ENCODE measurements at places on chromosomes 2 and 18. TPM values are rescaled to one million over a fixed set of nuclear protein-coding genes. Genes with fewer than 3 reads are reported as not detected.

The ZSWIM2 gene
- not detected for total RNA-seq

The TEX44 gene
- total RNA-seq, result not detected

The MSTN gene
- not detected for total RNA-seq

The ASB18 gene
- total RNA-seq, result not detected

The GNAL gene
- total RNA-seq, result 0.04 TPM

The PROKR1 gene
- total RNA-seq, result not detected

The ZNF396 gene
- 1.2 TPM for total RNA-seq

The G6PC2 gene
- total RNA-seq, result not detected

The INO80C gene
- 28.5 TPM for total RNA-seq

DNA sequence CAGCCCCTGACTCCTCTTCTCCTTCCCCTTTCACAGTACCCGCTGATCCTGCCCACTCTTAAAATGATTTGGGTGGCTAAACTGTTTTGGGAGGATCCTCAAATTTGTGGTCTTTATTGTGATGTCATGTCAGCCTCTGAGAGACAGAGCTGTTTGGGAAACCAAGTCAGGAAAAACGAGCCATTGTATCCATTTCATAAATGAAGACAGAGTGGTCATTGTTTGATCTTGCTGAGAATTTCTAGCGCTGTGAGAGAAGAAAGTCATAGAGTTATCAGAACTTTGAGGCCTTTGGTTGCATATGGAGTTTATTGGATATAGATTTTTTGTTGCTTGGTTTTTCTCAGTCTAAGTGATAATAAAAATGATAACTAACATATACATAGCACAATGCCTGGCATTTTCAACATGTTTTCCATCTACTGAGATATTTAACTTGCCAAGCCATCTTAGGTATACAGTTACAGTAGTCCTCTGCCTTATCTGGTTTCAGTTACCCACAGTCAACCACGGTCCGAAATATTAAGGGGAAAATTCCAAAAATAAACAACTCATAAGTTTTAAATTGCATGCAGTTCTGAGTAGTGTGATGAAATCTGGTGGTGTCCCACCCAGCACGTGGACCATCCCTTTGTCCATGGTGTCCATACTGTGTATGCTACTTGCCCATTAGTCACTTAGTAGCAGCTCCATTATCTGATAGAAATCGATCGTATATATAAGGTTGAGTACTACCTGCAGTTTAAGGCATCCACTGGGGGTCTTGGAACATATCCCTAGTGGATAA is 105.0 kb upstream of the RASGRP3 start:
- H3K27me3 ChIP-seq, result no peaks in the 10 kb centered on the region
- H3K36me3 ChIP-seq, result no peaks in the 10 kb centered on the region
- no peaks in the 10 kb centered on the region for H3K4me1 ChIP-seq
- H3K4me3 ChIP-seq, result no peak overlapping the region
- no peak overlapping the region for H3K27ac ChIP-seq

DNA sequence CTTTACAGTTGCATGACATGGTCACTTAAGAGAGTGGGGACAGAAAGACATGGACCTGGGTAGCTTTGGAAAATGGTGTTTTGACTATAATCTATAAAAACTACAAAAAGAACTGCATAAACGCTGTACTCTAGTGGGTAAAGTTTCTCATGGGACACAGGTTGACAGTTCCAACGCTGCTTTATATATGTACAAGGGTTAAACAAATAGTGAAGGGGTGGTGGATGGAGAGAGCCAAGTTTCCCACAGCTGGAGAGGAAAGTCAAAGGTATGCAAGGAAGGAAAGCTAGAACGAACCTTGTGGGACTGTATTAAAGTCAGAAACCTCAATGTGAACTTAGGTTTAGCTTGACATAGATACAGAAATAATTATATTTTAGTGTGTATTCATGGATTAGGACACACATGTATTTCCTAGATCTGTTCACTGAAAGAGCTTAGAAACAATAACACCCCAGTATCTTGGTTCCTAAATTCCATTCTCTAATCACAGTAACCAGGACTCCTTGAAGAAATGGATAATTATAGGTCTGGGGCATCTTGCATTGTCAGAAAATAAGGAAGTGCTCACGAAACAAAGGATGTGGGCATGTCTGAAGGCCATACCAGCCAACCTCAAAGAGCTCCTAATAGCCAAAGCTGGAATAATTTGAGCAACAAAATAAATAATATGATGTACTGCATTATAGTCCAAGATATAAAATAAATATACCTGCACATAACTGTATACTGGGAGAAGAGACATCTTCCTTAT is 28.8 kb downstream of the TANC1 start:
- H3K4me1 ChIP-seq, result no peaks in the 10 kb centered on the region
- H3K4me3 ChIP-seq, result no peak overlapping the region
- no peaks in the 10 kb centered on the region for H3K27me3 ChIP-seq
- no peaks in the 10 kb centered on the region for H3K36me3 ChIP-seq

- no peak for DNase-seq
- H3K27ac ChIP-seq, result no peak overlapping the region
- H3K4me1 ChIP-seq, result no peaks in the 10 kb centered on the region
Measured at GRCh38 chr2:215790523-215791421, 222.6 kb downstream of the MREG start.

- H3K27me3 ChIP-seq, result no peaks in the 10 kb centered on the region
- no peak overlapping the region for H3K27ac ChIP-seq
- H3K4me1 ChIP-seq, result no peaks in the 10 kb centered on the region
- no peak overlapping the region for H3K4me3 ChIP-seq
- no peaks in the 10 kb centered on the region for H3K36me3 ChIP-seq
Measured at GRCh38 chr2:40719414-40719813, 267.5 kb upstream of the SLC8A1 start.

- no peaks in the 10 kb centered on the region for H3K4me1 ChIP-seq
Measured at GRCh38 chr2:189096769-189097447, 82.7 kb downstream of the COL5A2 start.

DNA sequence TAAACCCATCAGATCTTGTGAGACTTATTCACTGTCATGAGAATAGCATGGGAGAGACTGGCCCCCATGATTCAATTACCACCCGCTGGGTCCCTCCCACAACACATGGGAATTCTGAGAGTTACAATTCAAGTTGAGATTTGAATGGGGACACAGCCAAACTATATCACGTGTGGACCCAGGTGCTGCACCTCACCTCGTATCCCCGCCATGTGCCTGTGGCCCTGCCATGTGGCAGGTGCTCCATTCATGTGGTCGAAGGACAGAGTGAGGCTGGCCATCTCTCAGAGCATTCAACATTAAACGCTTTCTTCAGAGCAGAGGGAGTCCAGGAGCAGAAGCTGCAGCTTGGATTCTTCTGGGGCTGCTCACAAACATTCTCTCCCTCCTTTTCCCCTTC is 32.3 kb downstream of the MROH2A start:
- no peak for DNase-seq
- H3K4me1 ChIP-seq, result no peaks in the 10 kb centered on the region
- no peak overlapping the region for H3K27ac ChIP-seq
- H3K36me3 ChIP-seq, result no peaks in the 10 kb centered on the region

- DNase-seq, result no peak
- no peaks in the 10 kb centered on the region for H3K27me3 ChIP-seq
- H3K4me3 ChIP-seq, result no peak overlapping the region
- H3K36me3 ChIP-seq, result no peaks in the 10 kb centered on the region
- peaks cover 11% of the 10 kb centered on the region for H3K4me1 ChIP-seq
Measured at GRCh38 chr2:33579227-33579626, 19.9 kb downstream of the FAM98A start.

GRCh38 chr2:124327303-124327702 is 302.2 kb downstream of the CNTNAP5 start:
- no peak overlapping the region for H3K4me3 ChIP-seq
- H3K27ac ChIP-seq, result no peak overlapping the region
- H3K4me1 ChIP-seq, result no peaks in the 10 kb centered on the region
- H3K36me3 ChIP-seq, result no peaks in the 10 kb centered on the region
- H3K27me3 ChIP-seq, result no peaks in the 10 kb centered on the region

- peak; percentile 41 for DNase-seq
- H3K36me3 ChIP-seq, result no peaks in the 10 kb centered on the region
- peaks cover 44% of the 10 kb centered on the region for H3K4me1 ChIP-seq
- no peaks in the 10 kb centered on the region for H3K27me3 ChIP-seq
- peak overlapping the region; percentile 57 for H3K4me3 ChIP-seq
- peak overlapping the region; percentile 94 for H3K27ac ChIP-seq
Measured at GRCh38 chr18:3605954-3606443, 156.0 kb downstream of the TGIF1 start.

GRCh38 chr2:80252294-80252986 is 52.1 kb downstream of the LRRTM1 start:
- H3K4me3 ChIP-seq, result no peak overlapping the region
- no peak overlapping the region for H3K27ac ChIP-seq
- no peaks in the 10 kb centered on the region for H3K4me1 ChIP-seq
- no peaks in the 10 kb centered on the region for H3K36me3 ChIP-seq
- DNase-seq, result no peak

DNA sequence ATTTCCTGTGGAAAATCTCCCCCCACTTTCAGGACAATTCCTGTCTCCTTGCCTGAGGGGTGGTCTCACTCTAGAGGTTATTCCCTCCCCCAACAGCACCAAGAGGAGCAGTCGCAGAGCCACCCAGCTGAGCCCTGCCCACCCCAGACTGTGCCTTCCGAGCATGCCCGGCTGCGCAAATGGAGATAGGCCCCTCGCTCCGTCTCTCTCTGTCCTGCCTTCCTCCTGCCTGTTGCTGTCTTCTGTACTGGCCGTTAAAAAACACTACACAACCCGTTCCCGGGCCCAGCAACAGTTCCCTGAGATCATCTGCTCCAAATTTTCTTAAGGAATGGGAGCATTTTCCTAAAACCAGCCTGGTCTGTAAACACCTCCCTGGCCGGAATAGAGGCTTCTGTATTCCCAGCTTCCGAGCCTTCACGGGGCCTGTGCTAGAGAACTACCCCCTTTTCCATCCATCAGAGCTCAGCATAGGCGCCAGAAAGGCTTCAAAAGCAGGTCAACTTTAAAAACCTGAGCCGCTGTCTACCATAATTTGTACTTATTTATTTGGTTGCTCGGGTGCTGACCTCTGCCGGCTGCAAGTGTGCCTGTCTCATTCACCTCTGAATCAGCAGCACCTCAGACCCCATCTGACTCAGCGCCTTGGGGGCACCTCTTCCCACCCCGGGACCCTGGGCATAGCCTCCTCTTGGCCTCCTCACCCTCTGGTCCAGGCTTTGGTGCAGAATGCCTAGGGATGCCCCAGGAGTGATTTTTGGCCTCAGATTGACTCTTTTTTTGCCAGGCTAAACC is 159.4 kb downstream of the PXDN start:
- no peaks in the 10 kb centered on the region for H3K4me1 ChIP-seq
- H3K36me3 ChIP-seq, result no peaks in the 10 kb centered on the region
- no peak for DNase-seq
- no peaks in the 10 kb centered on the region for H3K27me3 ChIP-seq
- H3K4me3 ChIP-seq, result no peak overlapping the region
- H3K27ac ChIP-seq, result no peak overlapping the region

DNA sequence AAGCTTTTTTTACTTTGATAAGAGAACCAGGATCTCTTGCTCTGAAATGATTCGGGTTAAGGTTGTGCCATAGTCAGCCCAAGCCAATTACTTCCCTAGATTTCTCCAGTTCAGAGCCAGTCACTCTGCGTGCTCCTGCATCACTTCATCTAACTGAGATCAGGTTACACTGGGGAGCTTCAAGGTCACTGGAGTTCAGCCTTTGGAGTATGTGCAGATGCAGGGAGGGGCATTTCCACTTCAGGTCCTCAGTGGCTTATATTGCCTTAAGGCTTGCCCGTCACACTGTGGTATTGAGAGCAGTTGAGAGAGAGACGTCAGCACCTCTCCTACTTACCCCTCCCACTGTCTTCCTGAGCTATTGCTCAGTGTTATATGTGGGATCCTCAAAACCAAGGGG is 317.8 kb downstream of the EPHA4 start:
- no peaks in the 10 kb centered on the region for H3K27me3 ChIP-seq
- H3K36me3 ChIP-seq, result no peaks in the 10 kb centered on the region
- DNase-seq, result no peak
- no peaks in the 10 kb centered on the region for H3K4me1 ChIP-seq

- no peak overlapping the region for H3K27ac ChIP-seq
- H3K4me1 ChIP-seq, result no peaks in the 10 kb centered on the region
- no peaks in the 10 kb centered on the region for H3K27me3 ChIP-seq
- H3K4me3 ChIP-seq, result no peak overlapping the region
Measured at GRCh38 chr2:188678882-188679281, 295.3 kb upstream of the COL3A1 start.

DNA sequence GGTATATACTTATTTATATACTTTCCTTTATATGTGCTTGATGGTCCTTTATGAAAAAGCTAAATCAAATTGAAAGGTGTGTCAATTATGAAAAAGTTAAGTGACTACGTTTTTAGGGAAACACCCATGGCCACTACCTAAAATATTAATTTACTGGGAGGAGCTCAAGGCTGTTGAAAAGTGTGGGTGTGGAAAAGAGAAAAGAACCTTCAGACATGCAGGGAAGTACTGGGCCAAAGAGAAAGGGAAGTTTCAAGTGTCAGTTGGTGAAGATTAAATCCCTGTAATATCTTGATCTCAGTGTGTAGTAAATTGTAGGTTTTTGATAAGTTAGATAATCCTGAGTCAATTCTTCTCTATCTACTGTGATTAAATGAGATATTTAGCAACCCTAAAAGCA is 6.2 kb upstream of the GKN1 start:
- DNase-seq, result no peak
- no peaks in the 10 kb centered on the region for H3K36me3 ChIP-seq
- H3K27me3 ChIP-seq, result no peaks in the 10 kb centered on the region
- H3K4me3 ChIP-seq, result no peak overlapping the region
- H3K4me1 ChIP-seq, result no peaks in the 10 kb centered on the region
- no peak overlapping the region for H3K27ac ChIP-seq

All from CD8-positive, alpha-beta memory T cell (primary cell).